CD14-positive monocyte (primary cell): ENCODE measurements at places on chromosomes 7 and 10. TPM values are rescaled to one million over a fixed set of nuclear protein-coding genes. Genes with fewer than 3 reads are reported as not detected.
A peak's percentile ranks its signal among the peaks of the same experiment; 100 is the strongest.

Gene LRRC18
- polyA plus RNA-seq, result not detected

Gene AASS
- polyA plus RNA-seq, result 0.22 TPM

Gene CAMK1D
- polyA plus RNA-seq, result 7.2 and 11.8 TPM in 2 replicates

Gene IFIT1B
- polyA plus RNA-seq, result not detected

Gene SUN3
- polyA plus RNA-seq, result not detected

Gene HDAC9
- 44.2 TPM for polyA plus RNA-seq

Gene ZDHHC16
- 24.1 TPM for polyA plus RNA-seq

DNA sequence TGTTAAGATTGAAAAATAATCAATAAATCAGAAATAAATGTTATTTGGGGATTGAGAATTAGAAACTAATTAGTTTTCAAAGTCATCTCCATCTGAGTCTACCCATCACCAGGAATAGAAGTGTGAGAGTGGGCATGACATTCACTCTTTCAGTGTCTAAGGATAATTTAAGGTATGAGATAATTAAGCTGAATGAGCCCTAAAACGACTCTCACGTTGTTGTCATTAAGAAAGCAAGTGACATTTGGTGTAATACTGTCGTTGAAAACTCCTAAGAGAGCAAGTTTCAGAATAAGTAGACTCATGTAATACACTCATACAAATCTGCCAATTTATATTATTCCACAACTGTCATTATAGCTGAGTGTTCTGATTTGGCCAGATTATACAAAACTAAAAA lies 7.1 kb downstream of the AGMO start:
- no peak for DNase-seq

- no peak for DNase-seq
Measured at GRCh38 chr7:7014827-7015595, 167.3 kb upstream of the C1GALT1 start.

GRCh38 chr10:78025685-78026364 lies 3.5 kb downstream of the POLR3A start:
- no peak for DNase-seq

DNA sequence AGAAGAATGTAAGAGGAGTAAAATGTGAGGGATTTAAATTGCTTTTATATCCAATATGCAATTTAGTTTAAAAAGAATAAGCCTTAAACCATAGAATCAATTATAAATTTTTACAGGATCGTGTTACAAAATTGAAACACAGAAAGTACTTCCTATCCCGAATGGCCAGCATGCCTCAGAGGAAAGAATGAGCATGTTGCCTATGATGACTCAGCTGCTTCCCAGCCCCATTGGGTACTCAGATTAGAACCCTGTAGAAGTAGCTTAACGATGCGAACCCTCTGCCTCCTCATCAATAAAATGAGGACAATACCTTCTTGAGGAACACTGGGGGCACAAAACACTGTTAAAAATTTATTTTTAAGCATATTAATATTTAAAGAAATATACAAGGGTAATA lies 113.4 kb upstream of the CDK1 start:
- DNase-seq, result no peak

DNA sequence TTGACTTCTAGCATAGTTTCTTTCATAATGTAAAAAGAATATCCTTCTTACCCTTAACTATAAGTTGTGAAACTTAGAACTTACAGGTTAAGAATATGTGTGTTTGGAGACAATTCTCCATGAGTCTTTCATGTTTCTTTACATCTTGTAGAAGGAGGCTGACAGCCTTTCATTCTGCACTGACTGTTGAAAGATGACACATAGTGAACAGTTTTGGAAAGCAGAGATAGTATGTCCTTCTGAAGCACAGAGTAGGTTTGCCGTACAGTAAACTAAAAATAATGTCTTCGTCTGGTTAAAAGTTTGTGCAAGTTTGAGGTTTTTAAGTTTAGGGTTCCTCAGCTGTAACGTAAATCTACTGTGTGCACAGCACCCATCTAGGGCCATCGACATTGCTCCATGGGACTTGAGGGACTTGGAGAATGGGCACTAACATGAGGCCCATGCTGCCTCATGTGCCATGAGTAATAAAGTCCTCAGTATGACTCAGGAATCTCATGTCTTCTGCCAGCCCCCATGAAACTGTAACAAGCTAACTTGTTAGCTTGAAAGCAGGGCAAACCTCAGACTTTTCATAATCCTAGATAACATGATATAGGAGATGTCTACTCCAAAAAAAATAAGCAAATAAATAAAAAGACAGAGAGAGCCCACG lies 24.5 kb upstream of the ELAPOR2 start:
- no peak for DNase-seq

DNA sequence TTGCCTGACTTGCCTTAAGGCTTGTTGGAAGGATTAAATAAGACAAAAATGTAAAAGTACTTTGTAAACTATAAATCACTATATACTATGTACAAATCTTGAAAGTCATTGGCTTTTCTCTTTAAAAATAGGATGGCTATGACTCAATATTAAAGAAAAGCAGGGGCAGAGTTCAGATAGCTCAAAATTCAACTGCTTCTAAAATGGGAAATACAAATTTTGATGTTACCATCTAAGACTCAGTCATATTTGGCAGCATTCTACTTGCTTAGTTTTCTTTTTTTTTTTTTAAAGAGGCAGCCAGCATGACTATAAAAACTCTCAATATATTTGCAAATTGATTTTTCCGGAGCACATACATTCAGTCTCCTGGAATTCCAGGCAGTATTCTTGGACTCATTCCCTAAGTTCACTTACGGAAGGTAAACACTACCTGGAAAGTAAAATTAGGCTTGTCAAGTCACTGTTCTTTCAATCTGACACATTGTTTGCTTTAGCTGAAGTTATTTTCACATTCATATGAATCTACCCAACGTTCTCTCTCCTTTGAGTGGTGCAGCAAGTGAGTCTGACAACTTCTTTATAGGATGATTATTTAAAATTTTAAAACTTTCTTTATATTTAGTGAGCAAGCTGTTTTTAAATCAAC lies 133.8 kb upstream of the CCDC6 start:
- DNase-seq, result no peak

- no peak for DNase-seq
Measured at GRCh38 chr10:124376411-124376810, 42.3 kb downstream of the OAT start.

DNA sequence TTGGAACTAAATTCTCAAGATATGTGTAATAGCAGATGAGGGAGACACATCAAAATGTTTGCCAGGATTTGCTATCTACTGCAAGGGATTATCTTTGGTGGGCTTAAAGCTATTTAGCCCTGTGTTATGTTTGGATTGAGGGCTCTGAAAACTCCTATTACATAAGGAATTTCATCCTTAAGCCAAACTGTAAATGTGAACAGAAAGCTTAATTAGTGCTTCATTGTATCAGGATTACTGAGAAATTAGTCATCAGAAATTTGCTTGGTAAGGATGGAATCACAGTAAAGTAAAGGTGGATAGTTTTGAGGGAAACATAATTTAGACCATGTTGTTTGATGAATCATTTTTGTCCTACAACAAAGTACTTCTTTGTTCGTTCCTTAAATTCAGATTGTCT lies 8.3 kb downstream of the ANKRD7 start:
- DNase-seq, result no peak

DNA sequence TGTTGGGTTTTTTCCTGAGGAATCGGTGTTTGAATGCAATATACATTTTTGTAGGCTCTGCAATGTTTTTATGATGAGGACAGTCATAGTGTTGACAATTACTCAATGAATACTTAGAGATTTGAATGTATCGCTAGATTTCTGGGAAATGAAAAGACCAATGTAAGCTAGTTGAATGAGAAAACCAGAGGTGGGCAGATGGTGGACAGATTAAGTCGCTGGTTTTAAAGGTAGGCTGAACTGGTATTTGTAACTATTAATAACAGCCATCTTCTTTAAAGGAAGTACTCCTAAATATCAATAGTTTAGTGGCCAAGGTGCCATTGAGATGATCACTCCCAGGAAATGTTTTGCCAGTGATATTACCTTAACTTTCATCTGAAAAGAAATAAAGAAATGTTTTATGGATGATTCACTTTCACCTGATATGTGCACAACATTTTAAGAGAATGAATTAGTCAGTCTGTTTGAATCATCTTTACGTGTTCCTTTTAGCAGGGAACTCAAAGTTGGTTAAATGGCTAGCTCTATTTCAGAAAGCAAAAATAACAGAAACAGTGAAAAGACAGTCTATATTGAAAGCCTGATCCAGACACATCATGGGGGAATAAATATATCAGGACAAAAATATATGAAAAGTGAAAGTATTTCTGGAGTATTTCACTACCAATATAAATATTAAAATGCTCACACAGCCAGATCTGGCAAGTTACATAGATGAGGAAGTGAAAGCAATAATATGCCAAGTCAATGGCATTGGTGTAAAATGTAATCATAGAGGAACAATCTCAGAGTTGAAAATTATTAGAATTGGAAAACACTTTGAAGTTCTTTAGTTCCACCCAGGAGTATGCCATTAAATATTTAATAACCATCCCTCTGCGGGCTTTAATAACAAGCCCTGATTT lies 20.7 kb downstream of the MET start:
- DNase-seq, result peak; percentile 60

GRCh38 chr10:79608505-79609375 lies 2.0 kb upstream of the SFTPA1 start:
- peak; percentile 8 for DNase-seq

- DNase-seq, result no peak
Measured at GRCh38 chr7:95907337-95907736, 135.0 kb downstream of the DYNC1I1 start.

GRCh38 chr10:29317423-29318021 lies 28.7 kb downstream of the LYZL1 start:
- DNase-seq, result no peak

DNA sequence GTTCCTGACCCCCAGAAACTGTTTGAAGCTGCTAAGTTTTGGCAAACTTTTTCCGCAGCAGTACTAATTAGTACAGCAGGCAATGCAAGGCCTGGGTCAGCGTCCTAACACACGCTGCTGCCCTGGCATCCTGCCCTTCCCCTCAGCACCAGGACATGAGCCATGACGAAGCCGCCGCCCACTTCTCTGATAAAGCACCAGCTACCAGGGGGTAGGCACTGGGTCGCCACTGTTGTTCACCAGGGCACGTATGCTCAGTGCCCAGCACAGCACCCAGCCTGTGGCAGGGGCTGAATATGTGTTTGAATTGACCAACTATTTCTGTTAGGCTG lies 59.5 kb downstream of the CHST15 start:
- no peak for DNase-seq

GRCh38 chr10:117400329-117400728 lies 25.1 kb upstream of the PDZD8 start:
- no peak for DNase-seq

DNA sequence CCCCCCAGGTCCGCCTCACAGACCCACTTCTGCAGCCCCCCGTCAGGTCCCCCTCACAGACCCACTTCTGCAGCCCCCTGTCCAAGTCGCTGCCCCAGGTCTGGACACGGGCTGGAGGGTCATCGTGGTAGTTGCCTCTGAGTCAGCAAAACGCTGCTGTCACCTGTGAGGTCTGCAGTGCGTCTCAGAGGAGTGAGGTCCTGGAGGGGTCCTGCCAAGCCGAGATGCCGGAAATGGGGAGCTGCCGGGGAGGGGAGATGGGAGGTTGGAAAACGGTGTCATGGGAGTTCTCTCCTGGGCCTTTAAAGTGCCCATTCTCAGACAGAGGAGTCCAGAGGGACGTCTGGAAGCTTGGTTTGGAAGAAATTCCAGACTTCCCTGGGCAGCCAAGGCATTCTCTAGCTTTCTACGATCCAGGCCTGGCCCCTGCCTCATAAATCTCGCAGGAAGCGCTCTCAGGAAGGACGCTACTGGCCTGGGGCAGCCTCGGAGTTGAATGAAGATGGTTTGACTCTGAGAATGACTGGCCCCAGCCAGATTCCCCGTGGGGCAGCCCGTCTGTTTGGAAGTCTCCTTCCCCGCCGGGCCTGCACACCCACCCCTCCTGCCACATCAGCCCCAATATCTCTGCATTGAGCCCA lies 38.7 kb downstream of the CALML3 start:
- no peak for DNase-seq
